ENCODE measurements at places on chromosomes 11 and 22.

GRCh38 chr11:69468911-69469885, 12.3 kb upstream of the LINC01488 start:
- DNase-seq = no peak

- no peak for DNase-seq
Measured at GRCh38 chr11:113494021-113494420, 18.8 kb upstream of the DRD2 start.

GRCh38 chr22:23775779-23776375, 3.2 kb downstream of the MMP11 start:
- DNase-seq = no peak

DNA sequence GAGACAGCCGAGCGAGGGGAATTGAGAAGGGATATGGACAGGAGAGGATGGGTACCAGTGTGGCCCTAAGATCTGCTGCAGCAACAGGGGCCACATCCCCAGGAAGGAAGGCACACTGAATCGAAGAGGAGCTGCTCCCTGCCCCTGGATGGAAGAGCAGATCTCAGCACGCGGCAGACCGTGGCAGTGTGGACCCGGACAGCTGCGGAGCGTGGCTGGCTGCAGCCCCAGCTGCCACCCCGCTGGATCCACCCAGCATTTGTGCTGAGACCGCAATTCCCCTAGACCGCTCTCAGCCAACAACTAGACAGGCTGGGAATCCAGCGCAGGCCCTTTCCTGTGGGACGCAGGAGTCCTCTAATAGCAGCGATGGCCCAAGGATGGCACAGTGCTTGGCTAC, 94.7 kb downstream of the NECTIN1 start:
- DNase-seq = no peak

DNA sequence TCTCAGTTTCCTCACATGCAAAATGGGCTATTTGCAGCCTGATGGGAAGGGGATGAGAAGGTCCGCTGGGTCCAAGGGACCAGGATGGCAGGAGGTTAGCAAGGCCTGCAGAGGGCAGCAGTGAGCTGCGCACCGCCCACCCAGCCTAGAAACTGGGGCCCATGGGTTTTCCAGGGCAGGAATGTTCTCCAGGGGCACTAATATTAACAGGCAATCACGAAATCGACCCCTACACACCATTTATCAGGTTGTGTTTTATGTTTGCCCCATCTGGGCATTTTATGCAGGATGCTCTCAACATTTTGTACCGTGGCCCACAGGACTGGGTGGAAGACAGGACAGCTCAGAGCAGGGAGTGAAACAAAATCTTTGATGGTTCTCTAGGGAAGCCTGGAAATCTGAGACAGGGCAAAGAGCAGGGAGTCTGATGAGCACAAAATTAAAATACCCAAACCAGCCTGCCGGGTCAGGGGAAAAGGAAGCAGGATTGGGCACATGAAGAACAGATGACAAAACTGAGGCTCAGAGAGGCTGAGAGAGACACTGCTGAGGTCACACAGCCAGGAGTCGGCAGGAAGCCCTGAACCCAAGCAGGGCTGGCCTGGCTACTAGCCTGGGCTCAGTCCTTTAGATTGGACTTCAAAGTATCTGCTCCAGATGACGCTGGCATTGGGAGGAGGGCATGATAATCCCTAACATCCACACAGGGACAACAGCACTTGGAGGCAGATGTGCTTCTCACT, 1.6 kb upstream of the BCR start:
- DNase-seq = peak; percentile 52

DNA sequence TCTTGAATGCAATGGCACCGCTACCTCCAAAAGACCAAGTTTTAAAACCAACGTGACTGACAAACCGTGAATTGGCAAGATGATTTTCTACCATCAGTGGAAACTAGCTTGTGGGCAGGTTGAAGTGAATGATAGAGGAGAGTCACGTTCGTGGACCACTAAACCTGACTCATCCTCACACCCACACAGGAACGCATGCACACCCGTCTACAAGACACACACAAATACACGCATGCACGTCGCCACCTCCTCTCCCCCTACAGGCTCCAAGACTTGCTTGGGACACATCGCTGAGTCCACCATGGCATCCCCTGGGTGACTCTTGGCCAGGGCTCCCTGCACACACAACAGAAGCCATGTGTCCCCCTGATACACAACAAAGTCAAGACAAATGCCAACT, 14.4 kb downstream of the TMPRSS6 start:
- DNase-seq = no peak

- no peak for DNase-seq
Measured at GRCh38 chr11:78038697-78039313, 15.7 kb upstream of the KCTD14 start.

- DNase-seq = peak; percentile 47
Measured at GRCh38 chr11:111324277-111324720, 26.0 kb downstream of the POU2AF3 start.

- no peak for DNase-seq
Measured at GRCh38 chr11:34970033-34970432, 53.6 kb downstream of the PDHX start.

- no peak for DNase-seq
Measured at GRCh38 chr11:130216591-130217132, 57.1 kb downstream of the ST14 start.

DNA sequence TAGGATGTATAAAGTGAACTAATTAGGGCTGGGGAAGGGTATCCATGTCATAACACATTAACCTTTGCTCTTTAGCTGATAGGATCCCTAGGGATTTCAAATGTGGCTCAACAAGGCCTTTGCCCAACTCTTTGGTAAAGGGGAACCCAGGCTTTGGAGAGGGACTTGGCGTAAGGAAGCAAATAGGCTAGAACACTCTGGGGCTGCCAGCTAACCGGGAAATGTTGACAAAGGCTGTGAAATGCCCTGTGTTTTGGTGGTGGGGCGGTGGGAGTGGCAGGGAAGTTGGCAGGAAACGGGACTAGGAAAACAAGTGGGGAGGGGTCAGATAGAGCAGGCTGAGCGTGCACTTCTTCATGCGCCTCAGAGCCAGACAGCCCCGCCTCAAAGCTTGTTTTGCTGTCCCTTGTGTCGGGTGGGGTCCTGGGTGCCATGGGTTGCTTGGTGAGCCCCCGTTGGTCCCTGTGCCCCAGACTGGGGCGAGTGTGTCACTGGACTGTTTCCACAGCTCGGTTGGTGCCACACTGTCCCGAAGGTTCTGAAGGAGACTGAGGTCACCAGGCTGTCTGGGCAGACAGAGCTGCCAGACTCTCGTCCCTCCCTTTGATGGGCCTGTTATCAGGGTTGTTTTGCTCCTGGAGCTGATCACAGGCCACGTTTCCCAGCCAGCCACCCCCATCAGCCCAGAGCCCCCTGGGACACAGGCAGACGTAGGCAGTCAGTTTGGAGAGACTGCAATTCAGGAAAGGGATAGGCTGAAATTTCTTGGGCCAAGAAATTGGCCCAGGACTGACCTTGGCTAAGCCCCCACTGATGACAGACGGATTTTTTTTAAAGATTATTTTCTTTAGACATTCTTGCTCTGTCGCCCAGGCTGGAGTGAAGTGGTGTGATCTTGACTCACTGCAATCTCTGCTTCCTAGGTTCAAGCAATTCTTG, 19.6 kb downstream of the KCTD21 start:
- DNase-seq = peak; percentile 96

GRCh38 chr22:49036513-49036912, 791.2 kb downstream of the BRD1 start:
- no peak for DNase-seq

GRCh38 chr11:122337241-122337640, 221.2 kb upstream of the BLID start:
- no peak for DNase-seq

DNA sequence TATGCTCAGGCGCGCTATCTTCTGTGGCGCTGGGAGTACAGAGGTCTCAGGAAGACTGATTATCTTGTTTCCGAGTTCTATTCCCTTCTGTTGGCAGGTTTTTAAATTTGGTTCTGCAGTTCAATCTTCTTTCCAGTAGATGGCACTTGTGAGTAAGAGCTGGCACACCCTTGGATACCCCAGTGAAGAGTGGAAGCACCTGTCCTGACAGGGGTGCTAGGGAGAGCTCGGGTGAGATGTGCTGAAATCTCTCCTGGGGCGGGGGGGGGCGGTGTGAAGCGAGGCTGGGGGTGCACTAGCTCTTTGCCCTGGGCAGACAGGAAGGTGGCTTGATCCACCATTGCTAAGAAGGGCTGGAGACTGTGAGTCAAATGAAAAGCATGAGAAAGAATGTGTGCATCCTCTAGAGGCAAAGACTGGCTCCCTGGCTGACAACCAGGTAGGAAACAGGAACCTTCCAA, 679.9 kb upstream of the CCDC179 start:
- DNase-seq = peak; percentile 60

DNA sequence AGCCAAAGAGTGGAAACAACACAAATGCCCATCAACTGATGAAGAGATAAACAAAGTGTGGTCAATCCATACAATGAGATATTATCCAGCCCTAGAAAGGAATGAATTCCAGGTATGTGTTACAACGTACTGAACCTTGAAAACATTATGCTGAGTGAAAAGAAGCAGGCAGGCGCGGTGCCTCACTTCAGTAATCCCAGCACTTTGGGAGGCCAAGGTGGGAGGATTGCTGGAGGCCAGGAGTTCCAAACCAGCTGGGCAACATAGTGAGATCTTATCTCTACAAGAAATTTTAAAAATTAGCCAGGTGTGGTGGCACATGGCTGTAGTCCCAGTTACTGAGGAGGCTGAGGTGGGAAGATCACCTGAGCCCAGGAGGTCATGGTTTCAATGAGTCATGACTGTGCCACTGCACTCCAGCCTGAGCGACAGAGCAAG, 24.6 kb upstream of the TESMIN start:
- no peak for DNase-seq

DNA sequence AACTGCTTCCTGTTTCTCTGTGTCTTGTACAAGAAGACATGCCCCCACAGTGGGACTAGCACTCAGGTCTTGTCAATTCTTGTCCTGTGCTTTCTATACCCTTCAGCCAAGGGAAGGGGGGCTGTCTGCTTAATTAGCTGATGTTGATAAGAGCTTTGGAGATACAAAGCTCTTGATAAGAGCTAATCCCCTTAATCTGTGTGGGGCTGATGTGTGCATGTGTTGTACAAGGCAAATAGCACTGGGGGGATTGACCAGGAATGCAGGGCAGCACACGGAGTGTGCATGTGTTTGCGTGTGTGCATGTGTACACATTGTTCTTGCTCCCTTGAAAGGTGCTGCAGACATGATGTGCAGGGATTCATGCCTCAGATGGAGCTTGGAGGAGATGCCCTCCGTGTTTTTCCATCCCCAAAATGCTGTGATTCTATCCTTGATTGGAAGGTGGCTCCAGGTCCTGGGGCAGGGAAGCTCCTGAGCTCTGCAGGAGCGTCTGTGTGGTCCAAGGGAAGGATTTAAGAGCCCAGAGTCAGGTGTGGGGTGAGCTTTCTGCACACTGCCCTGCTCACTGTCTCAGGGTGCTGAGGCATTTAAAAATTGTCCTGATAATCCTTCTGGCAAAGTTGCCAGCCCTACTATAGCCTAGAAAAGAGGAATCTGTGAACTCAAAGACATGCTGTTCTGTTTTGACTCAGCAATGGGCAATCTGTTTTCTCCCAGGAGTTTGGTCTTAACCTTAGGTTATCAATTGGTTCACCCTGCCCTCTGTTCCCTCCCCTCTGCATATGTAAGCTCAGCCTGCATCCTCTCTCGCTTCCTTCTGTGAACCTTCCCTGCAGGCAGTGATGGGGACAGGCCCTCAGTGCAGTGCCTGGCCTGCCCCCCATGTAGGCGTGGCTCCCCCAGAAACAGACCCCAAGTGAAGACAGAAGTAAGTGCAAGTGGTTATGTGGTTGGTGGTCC, 102.0 kb downstream of the GRIK4 start:
- no peak for DNase-seq

- DNase-seq = no peak
Measured at GRCh38 chr11:40393511-40393910, 1065.9 kb downstream of the LRRC4C start.

- peak; percentile 38 for DNase-seq
Measured at GRCh38 chr11:82701847-82702520, 31.7 kb downstream of the FAM181B start.
